ENCODE measurements at places on chromosomes 1 and 21.

GRCh38 chr1:232795497-232796053 is 9.6 kb upstream of the MAP10 start:
- no peak overlapping the region for H3K27ac ChIP-seq
- H3K27me3 ChIP-seq, result no peaks in the 10 kb centered on the region
- H3K36me3 ChIP-seq, result no peaks in the 10 kb centered on the region
- peaks cover 12% of the 10 kb centered on the region for H3K4me1 ChIP-seq
- DNase-seq, result no peak
- no peak overlapping the region for H3K4me3 ChIP-seq

GRCh38 chr1:71882226-71882625 is 400.1 kb downstream of the NEGR1 start:
- DNase-seq, result no peak
- no peaks in the 10 kb centered on the region for H3K36me3 ChIP-seq
- H3K27ac ChIP-seq, result no peak overlapping the region

DNA sequence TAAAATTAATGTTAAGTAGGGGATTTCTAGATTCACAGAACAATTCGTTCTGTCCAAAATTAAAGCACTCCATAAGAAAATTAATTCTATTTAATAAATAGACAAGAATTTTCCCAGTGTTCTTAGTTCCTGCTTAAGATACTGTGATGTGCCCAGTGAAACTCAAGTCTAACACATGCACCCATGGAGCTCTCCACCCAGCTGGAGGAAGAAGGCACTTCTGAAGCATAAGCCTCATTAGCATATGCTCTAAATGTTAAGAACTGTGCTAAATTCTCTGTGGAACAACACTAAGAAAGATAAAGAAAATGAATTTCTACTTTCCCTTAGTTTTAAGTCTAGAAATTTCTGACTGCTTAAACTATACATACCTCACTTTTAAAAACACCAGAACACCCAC is 71.2 kb downstream of the TTLL7 start:
- no peak overlapping the region for H3K27ac ChIP-seq
- H3K27me3 ChIP-seq, result no peaks in the 10 kb centered on the region
- no peak for DNase-seq
- no peak overlapping the region for H3K4me3 ChIP-seq
- no peaks in the 10 kb centered on the region for H3K36me3 ChIP-seq

- H3K4me1 ChIP-seq, result no peaks in the 10 kb centered on the region
- no peak for DNase-seq
- peaks cover 2% of the 10 kb centered on the region for H3K27me3 ChIP-seq
- no peak overlapping the region for H3K4me3 ChIP-seq
- no peaks in the 10 kb centered on the region for H3K36me3 ChIP-seq
These were observed 156.7 kb downstream of the DMRTA2 start for GRCh38 chr1:50266509-50266908.

DNA sequence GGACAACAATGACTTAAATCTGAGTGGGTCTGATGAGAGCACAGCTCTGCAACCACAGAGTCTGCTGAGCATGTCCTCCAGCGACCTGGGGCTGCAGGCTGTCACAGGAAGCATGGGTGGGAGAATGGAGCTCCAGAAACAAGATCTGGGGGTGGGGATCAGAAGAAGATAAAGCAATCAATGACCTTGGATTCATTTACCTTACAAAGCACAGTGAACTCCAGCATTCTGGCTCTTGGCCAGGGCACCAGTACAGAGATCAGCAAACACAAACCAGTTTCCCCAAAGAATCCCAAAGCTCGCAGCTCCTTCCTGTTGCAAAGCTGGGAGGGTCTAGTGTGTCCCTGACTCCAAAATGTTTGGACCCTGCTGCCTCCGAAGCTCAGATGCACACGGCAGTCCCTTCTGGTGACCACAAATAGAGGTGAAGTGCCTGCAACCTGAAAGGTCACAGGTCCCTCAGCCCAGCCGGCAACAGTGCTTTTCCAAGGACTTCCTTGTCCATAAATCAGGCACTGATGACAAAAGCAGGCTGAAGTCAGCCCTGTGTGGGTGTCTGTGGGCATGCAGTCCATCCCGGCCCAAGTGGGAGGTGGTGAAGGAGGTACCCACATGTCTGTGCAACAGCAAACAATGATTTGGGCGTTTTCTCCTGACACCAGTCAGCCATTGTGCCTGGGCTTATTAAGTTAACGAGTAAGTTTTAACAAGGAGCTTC is 76.1 kb downstream of the SH3BGR start:
- no peak overlapping the region for H3K4me3 ChIP-seq
- no peak for DNase-seq
- H3K27me3 ChIP-seq, result peaks cover 5% of the 10 kb centered on the region

GRCh38 chr1:231844986-231845502 is 218.5 kb downstream of the DISC1 start:
- H3K36me3 ChIP-seq, result peaks cover 2% of the 10 kb centered on the region
- DNase-seq, result no peak
- no peak overlapping the region for H3K4me3 ChIP-seq
- H3K27me3 ChIP-seq, result no peaks in the 10 kb centered on the region

DNA sequence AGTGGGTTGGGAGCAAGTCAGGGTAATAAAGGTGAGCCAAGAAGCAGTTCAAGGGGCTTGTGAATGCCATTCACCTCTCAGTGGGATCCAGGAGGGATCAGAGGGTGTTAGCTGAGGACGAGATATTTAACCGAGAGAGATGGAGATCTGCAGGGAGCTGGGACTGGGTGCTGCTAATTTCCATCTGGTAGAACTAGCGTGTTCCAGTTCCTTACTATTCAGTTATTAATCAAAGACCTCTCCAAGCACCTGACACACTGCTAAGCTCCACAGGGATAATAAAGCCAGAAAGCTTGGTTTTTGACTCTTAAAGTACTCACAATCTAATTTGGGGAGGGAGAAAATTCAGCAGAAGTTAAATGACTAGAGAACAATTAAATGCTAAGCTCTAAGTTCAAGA is 57.7 kb downstream of the ALG14 start:
- no peak overlapping the region for H3K27ac ChIP-seq
- no peaks in the 10 kb centered on the region for H3K4me1 ChIP-seq
- H3K27me3 ChIP-seq, result no peaks in the 10 kb centered on the region
- H3K36me3 ChIP-seq, result no peaks in the 10 kb centered on the region
- no peak for DNase-seq

- H3K4me3 ChIP-seq, result no peak overlapping the region
- no peak overlapping the region for H3K27ac ChIP-seq
- DNase-seq, result no peak
- H3K27me3 ChIP-seq, result no peaks in the 10 kb centered on the region
These were observed 134.6 kb upstream of the LRRC7 start for GRCh38 chr1:69433073-69433472.

DNA sequence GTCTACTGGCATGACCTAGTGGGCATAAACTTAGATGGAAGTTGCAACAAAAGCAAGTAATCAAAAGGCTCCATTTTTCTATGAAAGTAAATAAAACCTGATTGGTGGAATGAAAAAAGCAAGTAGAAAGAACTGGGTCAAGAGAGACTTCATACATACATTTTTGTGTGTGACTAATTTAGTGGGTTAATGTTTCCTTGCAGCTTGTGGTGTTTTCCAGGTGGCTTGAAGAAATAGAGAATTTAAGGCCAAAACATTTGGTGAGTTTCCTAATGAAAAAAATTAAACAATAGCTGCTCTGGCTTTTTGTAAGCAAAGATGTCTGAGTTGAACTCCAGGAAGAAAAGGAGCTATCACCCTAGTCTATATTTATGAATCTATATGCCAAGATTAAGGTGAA is 71.0 kb downstream of the ZC3H11B start:
- H3K4me1 ChIP-seq, result no peaks in the 10 kb centered on the region
- H3K4me3 ChIP-seq, result no peak overlapping the region
- no peak for DNase-seq

GRCh38 chr1:196466166-196466565 is 142.1 kb downstream of the KCNT2 start:
- no peak for DNase-seq
- no peak overlapping the region for H3K4me3 ChIP-seq
- H3K27me3 ChIP-seq, result no peaks in the 10 kb centered on the region
- H3K36me3 ChIP-seq, result no peaks in the 10 kb centered on the region
- no peak overlapping the region for H3K27ac ChIP-seq

DNA sequence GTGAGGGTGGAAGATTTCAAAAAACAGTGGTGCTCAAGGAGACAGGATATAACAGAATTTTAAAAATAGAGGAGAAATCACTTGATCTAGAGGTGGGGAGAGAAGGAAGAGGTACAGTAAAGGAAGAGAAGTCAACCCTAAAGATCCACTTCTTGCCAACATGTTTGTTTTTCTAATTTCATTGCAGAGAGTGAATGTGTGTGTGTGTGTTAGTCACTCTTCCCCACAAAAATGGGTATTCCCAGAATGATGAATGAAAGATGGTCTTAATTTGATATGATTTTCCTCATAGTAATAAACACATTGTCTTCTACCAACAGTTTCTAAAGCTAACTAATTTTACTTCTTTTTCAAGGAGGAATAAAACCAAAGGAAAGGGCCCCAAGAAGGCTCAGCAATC is 74.2 kb upstream of the NGF start:
- no peak for DNase-seq
- H3K4me1 ChIP-seq, result no peaks in the 10 kb centered on the region

GRCh38 chr1:48405400-48405799 is 66.6 kb downstream of the SPATA6 start:
- no peak overlapping the region for H3K27ac ChIP-seq
- no peaks in the 10 kb centered on the region for H3K4me1 ChIP-seq
- H3K36me3 ChIP-seq, result no peaks in the 10 kb centered on the region
- no peak for DNase-seq
- no peak overlapping the region for H3K4me3 ChIP-seq
- no peaks in the 10 kb centered on the region for H3K27me3 ChIP-seq

DNA sequence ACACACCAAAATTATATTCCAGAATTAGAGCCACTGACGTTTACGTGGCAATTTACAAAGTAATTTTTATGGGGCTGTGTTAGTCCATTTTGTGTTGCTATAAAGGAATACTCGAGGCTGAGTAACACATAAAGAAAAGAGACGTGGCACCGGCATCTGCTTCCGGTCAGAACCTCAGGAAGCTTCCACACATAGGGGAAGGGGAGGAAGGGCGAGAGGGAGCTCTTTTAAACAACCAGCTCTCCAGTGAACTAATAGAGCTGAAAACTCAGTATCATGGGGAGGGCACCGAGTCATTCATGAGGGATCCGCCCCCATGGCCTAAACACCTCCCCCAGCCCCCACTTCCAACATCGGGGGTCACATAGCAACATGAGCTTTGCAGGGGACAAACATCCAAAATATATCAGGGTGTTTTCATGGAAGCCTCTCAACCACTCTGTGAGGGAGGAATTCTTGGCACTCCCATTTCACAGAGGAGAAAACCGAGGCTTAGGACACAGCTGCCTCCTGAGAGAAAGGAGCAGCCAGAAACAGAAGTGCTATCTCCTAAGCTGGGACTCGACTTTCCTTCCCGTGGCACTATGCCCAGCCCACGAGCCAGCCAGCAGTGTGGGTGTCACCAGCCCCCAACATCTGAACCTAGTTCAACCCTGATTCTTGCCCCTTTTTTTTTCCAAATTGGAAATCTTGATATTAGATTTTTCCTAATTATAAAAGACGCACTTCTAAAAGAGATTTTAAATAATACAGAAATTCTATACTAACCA is 29.2 kb downstream of the MIS18A start:
- no peak overlapping the region for H3K27ac ChIP-seq
- H3K27me3 ChIP-seq, result peaks cover 8% of the 10 kb centered on the region
- no peaks in the 10 kb centered on the region for H3K4me1 ChIP-seq
- no peak for DNase-seq
- H3K4me3 ChIP-seq, result no peak overlapping the region

GRCh38 chr1:9717193-9718005 is 65.9 kb downstream of the PIK3CD start:
- H3K4me3 ChIP-seq, result peak overlapping the region; percentile 91
- no peaks in the 10 kb centered on the region for H3K27me3 ChIP-seq
- H3K4me1 ChIP-seq, result peaks cover 99% of the 10 kb centered on the region
- peaks cover 89% of the 10 kb centered on the region for H3K36me3 ChIP-seq

GRCh38 chr21:16794950-16795349 is 717.9 kb upstream of the CXADR start:
- no peak for DNase-seq
- H3K36me3 ChIP-seq, result no peaks in the 10 kb centered on the region
- H3K4me3 ChIP-seq, result no peak overlapping the region

DNA sequence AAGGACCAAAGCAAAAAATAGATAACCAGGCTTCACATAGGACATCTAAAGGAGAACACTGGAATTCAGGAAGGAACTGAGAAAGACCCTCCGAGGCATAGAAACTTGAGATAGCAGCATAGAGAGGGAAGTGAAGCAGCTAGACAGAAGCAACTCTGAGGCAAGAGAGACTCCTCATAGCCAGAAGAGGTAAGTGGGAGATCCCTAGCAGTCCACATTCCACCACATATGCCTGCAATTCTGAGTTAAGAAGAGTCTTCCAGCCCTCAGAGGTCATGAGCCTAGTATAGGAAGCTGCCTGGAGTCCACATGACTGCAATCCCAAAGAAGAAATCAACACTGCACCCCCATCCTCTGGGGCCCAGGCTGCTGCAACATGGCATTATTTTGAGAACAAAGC is 13.9 kb upstream of the FGGY start:
- no peak overlapping the region for H3K27ac ChIP-seq
- DNase-seq, result no peak
- H3K4me3 ChIP-seq, result no peak overlapping the region
- H3K36me3 ChIP-seq, result no peaks in the 10 kb centered on the region

GRCh38 chr1:165468726-165469249 is 23.9 kb upstream of the RXRG start:
- H3K27ac ChIP-seq, result no peak overlapping the region
- DNase-seq, result no peak
- no peaks in the 10 kb centered on the region for H3K36me3 ChIP-seq
- no peaks in the 10 kb centered on the region for H3K4me1 ChIP-seq

DNA sequence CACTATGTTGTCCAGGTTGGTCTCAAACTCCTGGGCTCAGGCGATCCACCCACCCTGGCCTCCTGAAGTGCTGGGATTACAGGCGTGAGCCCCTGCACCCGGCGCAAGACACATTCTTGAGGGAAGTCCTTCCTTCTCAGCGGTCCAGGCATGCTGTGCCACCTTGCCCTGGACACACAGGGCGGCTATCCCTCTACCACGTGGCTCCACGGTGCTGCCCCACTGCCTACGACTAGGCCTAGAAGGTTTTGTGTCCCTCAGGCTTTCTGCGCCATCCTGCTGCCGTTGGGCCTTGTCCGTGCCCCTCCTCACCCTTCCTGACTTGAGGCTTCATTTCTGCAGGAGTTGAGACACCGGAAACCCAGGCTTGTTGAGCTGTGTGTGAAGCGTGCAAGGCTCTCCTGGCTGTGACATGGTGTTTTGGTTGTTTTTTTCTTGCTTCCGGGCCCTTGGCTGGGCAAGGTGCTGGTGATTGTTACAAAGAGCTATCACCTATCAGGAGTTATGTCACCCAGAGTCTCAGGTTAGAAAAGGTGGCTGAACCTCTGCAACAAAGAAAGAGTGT is 13.9 kb downstream of the C1orf174 start:
- peaks cover 17% of the 10 kb centered on the region for H3K4me1 ChIP-seq
- H3K27ac ChIP-seq, result no peak overlapping the region
- H3K27me3 ChIP-seq, result no peaks in the 10 kb centered on the region
- peaks cover 54% of the 10 kb centered on the region for H3K36me3 ChIP-seq
- DNase-seq, result no peak

DNA sequence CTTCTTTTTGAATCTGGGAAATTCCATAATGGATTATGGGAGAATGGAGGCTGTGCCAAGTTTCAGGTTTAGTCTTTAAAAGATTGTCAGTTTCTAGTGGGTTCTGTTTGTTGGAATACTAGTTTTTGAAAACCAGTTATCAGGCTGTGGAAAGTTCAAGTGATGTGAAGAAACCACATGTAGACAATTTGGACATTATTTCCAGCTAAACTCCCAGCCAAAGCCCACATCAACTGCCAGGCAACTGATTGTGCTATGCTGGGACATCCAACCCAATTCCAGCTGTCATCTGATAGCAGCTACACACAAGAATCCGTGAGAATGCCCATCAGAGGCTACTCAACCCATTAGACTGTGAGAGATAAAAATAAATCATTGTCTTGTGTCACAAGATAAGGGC is 546.1 kb upstream of the ADAMTS5 start:
- no peak overlapping the region for H3K4me3 ChIP-seq
- H3K27ac ChIP-seq, result no peak overlapping the region
- no peaks in the 10 kb centered on the region for H3K36me3 ChIP-seq
- no peaks in the 10 kb centered on the region for H3K4me1 ChIP-seq

All from CD4-positive, alpha-beta T cell (primary cell).